GDM1 (cell line): ENCODE measurements at places on chromosomes 4 and X.

DNA sequence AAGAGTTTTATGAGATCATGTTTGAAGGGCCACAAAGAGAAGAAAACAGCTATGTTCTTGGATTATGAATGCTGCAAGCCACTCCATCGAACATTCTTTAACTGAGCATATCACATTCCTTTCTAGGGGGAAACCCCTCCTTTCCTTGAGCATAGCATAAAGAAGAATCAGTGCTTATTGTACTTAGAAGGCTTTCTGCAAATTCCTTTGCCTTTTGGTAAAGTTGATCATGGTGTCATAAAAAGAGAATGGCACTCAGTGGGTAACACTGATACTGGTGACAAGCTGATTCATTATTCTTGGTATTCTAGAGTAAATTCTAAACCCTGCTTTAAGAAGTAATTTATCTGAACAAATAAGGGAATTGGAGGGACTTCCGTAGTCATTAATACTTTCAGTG lies 88.5 kb upstream of the GPR34 start:
- no peak for DNase-seq

GRCh38 chr4:34534916-34535315 lies 1709.4 kb downstream of the ARAP2 start:
- DNase-seq = no peak

- no peak for DNase-seq
Observed at GRCh38 chrX:41066391-41066790, 18.9 kb upstream of the USP9X start.

- DNase-seq = no peak
Observed at GRCh38 chr4:165726831-165727230, 146.2 kb upstream of the TLL1 start.

- DNase-seq = no peak
Observed at GRCh38 chrX:133670383-133670782, 255.1 kb upstream of the GPC4 start.

DNA sequence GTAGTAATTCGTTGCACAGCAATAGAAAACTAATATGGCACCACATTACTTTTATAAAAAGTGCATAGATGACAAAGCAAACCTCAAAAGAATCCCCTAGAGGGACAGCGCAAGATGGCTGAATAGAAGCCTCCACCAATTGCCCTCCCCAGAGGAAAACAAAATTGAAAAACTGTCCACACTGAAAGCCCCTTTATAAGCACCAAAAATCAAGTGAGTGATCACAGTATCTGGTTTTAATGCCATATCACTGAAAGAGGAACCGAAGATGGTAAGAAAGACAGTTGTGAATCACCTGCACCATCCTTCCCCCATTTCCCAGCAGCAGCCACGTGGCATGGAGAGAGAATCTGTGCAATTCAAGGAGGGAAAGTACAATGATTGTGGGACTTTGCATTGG lies 522.2 kb downstream of the GLUD2 start:
- no peak for DNase-seq

DNA sequence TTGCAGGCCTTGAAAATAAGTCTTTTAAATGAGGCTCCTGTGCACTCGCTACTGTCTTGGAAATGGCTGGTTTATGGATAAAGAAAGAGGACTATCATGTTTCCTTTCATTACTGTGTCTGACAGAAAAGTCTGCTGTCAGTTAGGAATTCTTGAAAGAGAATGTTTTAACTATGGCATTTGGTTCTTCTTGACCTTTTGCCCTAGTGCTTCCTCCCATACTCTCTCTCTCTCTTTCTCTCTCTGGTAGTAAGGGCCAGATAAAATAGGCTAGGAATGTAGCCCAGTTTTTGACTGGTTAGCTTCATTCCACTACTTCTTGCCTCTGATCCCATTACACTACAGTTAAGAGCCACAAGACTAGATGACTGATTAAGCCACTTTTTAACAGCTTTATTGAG lies 29.8 kb downstream of the YY2 start:
- no peak for DNase-seq

DNA sequence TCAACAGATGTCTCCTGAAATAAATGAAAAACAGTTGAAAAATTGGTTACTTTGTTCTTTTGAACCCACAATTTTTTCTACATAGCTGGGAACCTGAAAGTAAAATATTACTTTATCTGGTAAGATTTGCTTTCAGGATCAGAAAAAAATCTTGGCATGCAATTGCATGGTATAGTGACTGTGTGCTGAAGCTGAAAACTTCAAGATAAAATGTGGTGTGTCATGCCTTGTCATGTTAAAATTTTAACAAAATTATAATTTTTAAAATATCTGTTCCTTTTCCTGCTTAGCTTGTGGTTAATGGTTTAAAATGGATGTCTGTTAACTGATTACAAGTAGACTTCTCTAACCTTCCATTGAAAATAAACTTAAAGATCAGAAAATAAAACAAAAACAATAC lies 904.8 kb downstream of the PDHA2 start:
- no peak for DNase-seq

GRCh38 chr4:189377569-189377968 lies 563.1 kb upstream of the FRG1 start:
- DNase-seq = no peak

GRCh38 chrX:44223150-44223549 lies 120.3 kb downstream of the EFHC2 start:
- DNase-seq = no peak

DNA sequence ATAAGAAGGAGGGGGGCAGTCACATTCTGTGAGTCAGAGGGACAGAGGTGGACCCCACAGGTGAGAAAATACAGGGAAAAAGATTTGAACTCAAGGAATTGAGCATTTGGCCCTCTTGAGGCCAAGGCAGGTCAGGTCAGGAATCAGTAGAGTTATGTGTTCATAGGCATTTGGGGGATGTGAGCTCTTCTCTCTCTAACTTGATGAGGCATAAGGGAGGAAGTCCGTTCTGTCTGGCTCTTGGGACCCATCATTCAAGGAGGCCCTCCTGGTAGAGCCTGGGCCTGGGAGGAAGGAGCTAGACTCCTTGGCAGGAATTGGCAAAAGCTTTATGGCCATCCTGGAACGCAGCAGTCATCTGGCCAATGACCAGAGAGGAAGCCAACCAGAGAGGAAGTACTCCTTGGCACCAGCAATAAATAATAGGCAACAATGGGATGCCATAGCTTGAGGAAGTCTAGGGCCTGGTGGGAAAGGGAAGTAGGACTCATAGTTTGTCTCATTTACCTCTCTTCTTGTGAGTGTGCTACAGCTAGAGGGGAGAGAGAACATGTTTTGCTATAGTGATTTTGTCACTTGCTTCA lies 53.0 kb downstream of the MSN start:
- peak; percentile 78 for DNase-seq

DNA sequence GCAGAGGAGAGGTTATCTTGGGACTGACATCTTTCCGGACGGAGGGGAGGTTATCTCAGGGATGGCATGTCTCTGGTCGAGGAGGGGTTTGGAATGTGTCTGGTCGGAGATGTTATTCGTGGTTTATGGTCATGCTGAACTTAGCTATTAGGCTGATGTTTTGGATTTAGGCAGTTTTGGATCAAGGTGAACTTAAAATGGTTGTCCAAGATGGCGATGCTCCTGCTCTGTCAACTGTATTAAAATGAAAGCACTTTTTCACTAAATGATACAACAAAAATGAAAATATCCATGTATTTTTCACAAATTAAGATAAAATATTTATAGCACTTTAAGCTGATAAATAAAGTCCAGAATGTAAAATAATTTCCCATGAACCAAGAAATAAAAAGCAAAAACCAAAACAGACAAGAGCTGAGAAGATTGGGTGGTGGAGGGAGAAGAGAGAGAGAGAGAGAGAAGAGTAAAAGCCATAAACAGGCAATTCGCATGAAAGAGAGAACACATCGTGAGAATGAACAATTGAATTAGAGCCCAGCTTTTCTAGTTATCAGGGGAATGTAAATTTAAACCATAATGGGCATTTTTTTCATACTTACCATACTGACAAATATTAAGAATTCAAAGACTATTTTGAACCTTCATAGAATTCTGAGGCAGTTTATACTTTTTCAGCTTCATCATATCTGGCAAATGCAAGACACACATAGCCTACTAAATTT lies 2236.0 kb upstream of the AGA start:
- no peak for DNase-seq
